ENCODE measurements at places on chromosomes 16 and 17. TPM values are rescaled to one million over a fixed set of nuclear protein-coding genes. Genes with fewer than 3 reads are reported as not detected.

Gene QRICH2
- 9.2 TPM for polyA plus RNA-seq

DNA sequence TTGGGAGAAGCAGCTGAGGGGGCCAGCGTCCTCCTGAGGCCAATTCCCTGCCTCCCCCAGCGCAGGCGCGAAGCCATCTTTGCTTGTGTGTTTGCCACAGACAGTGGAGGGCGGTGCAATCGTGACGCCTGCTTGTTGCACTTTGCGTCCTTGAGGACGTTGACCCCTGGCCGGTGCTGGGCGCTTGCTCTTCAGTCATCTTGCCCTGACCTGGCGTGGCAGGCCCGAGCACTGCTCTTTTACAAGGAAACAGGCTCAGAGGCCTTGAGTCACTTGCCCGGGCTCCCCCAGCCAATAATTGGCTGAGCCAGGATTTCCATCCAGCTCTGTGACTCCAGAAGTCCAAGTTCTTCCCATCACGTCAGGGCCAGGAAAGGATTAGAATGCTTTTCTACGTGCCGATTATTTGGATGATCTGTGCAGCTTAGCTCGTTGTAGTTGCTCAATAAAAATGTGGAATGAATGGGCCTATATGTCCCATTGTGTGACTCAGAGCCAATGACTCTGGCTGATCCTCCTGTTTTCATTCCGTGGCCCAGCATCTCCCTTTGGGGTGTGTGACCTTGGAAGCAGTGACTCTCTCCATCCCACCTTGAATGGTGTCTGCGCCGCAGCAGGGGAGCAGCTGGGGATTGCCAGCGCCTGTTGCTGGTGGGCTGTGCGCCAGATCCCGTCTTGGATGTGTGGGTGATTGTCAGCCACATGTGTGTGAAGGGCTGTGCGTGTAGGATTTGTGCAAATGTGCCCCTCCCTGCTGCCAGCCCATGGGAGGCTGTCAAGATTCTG lies 214.1 kb downstream of the SEC14L1 start:
- DNase-seq = no peak

- DNase-seq = no peak
These were observed 27.4 kb upstream of the CAPNS2 start for GRCh38 chr16:55539049-55539448.

Gene COTL1
- polyA plus RNA-seq = 14.8 TPM

Gene PFAS
- 11.7 TPM for polyA plus RNA-seq

Gene ZNF423
- 2.4 TPM for polyA plus RNA-seq

- no peak for DNase-seq
These were observed 228.7 kb downstream of the CDH8 start for GRCh38 chr16:61807551-61807950.

Gene PSMB3
- polyA plus RNA-seq = 104 TPM

DNA sequence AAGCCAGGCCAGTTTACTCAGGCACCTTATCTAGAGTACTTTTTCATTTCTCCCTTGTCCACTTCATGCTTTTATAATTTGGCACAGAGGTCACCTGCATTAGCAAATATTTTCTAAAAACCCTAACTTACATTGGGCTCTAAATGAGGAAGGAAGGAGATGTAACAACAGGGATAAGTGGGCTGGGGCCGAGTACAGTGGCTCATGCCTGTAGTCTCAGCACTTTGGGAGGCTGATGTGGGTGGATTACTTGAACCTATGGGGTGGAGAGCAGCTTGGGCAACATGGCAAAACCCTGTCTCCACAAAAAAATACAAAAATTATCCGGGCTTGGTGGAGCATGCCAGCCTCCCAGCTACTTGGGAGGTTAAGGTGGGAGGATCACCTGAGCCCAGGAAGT lies 55.9 kb downstream of the TMEM100 start:
- DNase-seq = no peak

Gene DNAH9
- polyA plus RNA-seq = 0.53 TPM

Gene EPX
- not detected for polyA plus RNA-seq

- DNase-seq = no peak
These were observed 40.5 kb upstream of the GCSH start for GRCh38 chr16:81136390-81137335.

Gene KRT26
- not detected for polyA plus RNA-seq

GRCh38 chr16:76175718-76176117 lies 101.5 kb upstream of the CNTNAP4 start:
- no peak for DNase-seq

Gene OR4D1
- polyA plus RNA-seq = not detected

- no peak for DNase-seq
These were observed 64.1 kb downstream of the TIMM22 start for GRCh38 chr17:1060991-1061390.

GRCh38 chr17:42185621-42185930 lies 324 bp upstream of the HCRT start:
- no peak for DNase-seq

GRCh38 chr17:61555127-61555566 lies 35.9 kb downstream of the NACA2 start:
- DNase-seq = no peak

Gene SLFN14
- polyA plus RNA-seq = not detected

DNA sequence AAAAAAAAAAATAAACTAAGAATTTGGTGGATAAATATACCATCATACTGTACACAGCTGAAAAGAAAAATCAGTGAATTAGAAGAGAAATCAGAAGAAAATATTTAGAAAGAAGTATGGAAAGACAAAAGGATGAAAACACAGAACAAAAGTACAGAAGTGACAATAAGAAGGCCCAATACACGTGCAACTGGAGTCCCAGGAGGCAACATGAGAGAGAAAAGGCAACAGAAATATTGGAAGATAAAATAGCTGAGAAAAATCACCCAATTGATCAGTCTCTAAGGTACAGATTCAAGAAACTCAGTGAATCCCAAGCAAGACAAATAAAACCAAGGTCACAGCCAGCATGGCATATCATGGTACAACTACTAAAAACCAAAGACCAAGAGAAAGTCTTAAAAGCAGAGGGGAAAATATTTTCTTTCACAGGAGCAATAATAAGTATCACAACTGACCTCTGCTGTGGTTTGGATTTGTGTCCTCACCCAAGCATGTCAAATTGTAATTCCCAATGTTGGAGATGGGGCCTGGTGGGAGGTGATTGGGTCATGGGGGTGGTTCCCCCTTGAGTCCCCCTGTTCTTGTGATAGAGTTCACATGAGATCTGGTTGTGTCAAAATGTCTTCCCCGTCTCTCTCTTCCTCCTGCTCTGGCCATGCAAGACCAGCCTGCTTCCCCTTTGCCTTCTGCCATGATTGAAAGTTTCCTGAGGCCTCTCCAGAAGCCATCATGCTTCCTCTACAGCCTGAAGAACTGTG lies 20.2 kb upstream of the ENGASE start:
- DNase-seq = peak; percentile 9

DNA sequence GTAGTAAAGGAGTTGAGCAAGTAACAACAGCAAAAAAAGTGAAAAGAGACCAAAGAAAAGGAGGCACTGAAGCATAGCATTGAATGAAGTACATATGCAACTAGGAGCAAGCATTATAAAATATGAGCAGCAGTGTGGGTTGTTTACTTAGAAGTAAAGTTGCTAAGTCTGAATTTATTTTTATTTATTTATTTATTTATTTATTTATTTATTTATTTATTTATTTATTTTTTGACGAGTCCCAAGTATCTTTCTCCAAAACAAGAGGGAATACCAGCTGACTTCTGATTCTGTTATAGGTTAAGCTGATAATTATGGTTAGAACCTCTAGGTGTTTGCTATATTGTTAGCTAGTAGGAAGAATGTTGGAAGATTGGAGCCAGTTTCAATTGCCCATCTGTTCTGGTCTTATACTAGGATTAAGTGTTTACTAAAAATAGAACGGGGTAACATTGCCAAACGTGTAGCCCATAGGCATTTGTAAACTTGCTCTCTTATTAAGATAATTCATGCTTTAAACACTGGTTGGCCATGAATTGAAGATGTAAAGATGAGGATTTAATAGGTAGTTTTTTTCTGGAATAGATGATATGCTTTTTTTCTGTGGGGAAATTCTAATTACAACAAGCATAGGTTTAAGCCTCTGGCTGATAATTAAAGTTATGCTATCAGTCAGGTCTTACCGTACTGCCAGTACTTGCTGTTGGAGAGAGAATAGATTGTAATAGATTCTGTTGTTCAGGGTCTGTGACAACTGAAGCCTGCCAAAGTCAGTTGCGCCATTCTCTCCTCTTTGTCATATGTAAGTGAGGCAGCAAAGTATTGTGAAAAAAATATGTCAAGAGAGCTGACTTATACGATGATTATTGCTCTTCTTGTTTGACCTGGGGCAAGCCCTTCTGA lies 66.7 kb downstream of the PPM1E start:
- no peak for DNase-seq

Gene NDUFAF8
- polyA plus RNA-seq = 29.2 TPM

- DNase-seq = peak; percentile 72
These were observed 36.1 kb downstream of the WNT3 start for GRCh38 chr17:46782250-46782953.

GRCh38 chr17:63399316-63399715 lies 46.8 kb downstream of the CYB561 start:
- no peak for DNase-seq

GRCh38 chr16:48155926-48156789 lies at the start of gene ABCC12:
ABCC12 (minus strand) TSS chr16:48155993; CDS start chr16:48146424, 9,569 bp downstream.
- no peak for DNase-seq

- DNase-seq = no peak
These were observed 566.6 kb upstream of the CDH8 start for GRCh38 chr16:62602790-62603189.
